ENCODE measurements at places on chromosomes 11 and 22. TPM values are rescaled to one million over a fixed set of nuclear protein-coding genes. Genes with fewer than 3 reads are reported as not detected.

The RAB39A gene
- not detected for total RNA-seq

The HIPK3 gene
- total RNA-seq, result 66.7 TPM

The JAML gene
- total RNA-seq, result under 0.01 TPM

The TEX12 gene
- total RNA-seq, result 0.11 TPM

The GGTLC2 gene
- not detected for total RNA-seq

The MUC15 gene
- not detected for total RNA-seq

The SLC22A9 gene
- not detected for total RNA-seq

The POU2AF2 gene
- not detected for total RNA-seq

The OR52K1 gene
- total RNA-seq, result under 0.01 TPM

The EMID1 gene
- not detected for total RNA-seq

The ZNF70 gene
- 3.0 TPM for total RNA-seq

The OR10G7 gene
- not detected for total RNA-seq

The SLC5A4 gene
- total RNA-seq, result 0.11 TPM

The PAX6 gene
- not detected for total RNA-seq

The MAFF gene
- total RNA-seq, result 43.5 TPM

The CSF2RB gene
- total RNA-seq, result not detected

The OR5D14 gene
- not detected for total RNA-seq

The CD3D gene
- total RNA-seq, result not detected

The MCHR1 gene
- 0.50 TPM for total RNA-seq

The APOBEC3G gene
- 15.4 TPM for total RNA-seq

The PKDREJ gene
- total RNA-seq, result not detected

The GGT1 gene
- 1.8 TPM for total RNA-seq

The PGA5 gene
- total RNA-seq, result not detected

The MS4A7 gene
- total RNA-seq, result not detected

The SLC17A6 gene
- not detected for total RNA-seq

The CALCA gene
- total RNA-seq, result not detected

The DCHS1 gene
- 35.2 TPM for total RNA-seq

The LAYN gene
- total RNA-seq, result 34.1 TPM

The NCAM1 gene
- total RNA-seq, result 35.1 TPM

The VSTM5 gene
- 0.62 TPM for total RNA-seq

The MMP8 gene
- 0.11 TPM for total RNA-seq

The KCNA4 gene
- under 0.01 TPM for total RNA-seq

The OOSP4A gene
- not detected for total RNA-seq

The STX3 gene
- total RNA-seq, result 49.7 TPM

The LMO2 gene
- total RNA-seq, result not detected

The LGALS12 gene
- total RNA-seq, result not detected

The DEUP1 gene
- total RNA-seq, result under 0.01 TPM

The EFCAB6 gene
- total RNA-seq, result 3.6 TPM
